ENCODE measurements at places on chromosomes 4 and X. TPM values are rescaled to one million over a fixed set of nuclear protein-coding genes. Genes with fewer than 3 reads are reported as not detected.

- peaks cover 10% of the 10 kb centered on the region for H3K27me3 ChIP-seq
- no peaks in the 10 kb centered on the region for H3K36me3 ChIP-seq
- H3K4me3 ChIP-seq, result no peak overlapping the region
Measured at GRCh38 chrX:153477901-153478300, 7.5 kb upstream of the HAUS7 start.

DNA sequence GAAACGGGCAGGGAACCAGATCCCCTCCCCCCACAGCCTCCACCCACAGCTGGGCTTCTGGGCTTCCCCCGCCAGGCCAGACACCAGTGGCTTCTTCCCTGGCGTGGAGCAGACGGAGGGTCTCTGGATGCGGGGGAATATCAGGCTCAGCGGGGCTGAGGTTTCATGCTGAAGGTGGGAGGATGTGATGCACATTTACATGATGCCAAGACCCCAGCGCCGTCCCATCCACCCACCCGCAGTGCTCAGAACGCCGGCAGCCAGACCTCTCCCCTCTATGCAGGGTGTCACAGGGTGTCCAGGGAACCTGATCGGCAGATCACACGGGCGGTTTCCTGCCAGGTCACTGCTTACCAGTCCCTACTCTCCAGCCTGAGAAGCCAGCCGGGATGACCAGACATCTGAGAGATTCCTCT is 12.8 kb upstream of the TNIP2 start:
- H3K4me3 ChIP-seq, result no peak overlapping the region
- H3K27me3 ChIP-seq, result no peaks in the 10 kb centered on the region
- H3K27ac ChIP-seq, result no peak overlapping the region
- H3K4me1 ChIP-seq, result peaks cover 50% of the 10 kb centered on the region

DNA sequence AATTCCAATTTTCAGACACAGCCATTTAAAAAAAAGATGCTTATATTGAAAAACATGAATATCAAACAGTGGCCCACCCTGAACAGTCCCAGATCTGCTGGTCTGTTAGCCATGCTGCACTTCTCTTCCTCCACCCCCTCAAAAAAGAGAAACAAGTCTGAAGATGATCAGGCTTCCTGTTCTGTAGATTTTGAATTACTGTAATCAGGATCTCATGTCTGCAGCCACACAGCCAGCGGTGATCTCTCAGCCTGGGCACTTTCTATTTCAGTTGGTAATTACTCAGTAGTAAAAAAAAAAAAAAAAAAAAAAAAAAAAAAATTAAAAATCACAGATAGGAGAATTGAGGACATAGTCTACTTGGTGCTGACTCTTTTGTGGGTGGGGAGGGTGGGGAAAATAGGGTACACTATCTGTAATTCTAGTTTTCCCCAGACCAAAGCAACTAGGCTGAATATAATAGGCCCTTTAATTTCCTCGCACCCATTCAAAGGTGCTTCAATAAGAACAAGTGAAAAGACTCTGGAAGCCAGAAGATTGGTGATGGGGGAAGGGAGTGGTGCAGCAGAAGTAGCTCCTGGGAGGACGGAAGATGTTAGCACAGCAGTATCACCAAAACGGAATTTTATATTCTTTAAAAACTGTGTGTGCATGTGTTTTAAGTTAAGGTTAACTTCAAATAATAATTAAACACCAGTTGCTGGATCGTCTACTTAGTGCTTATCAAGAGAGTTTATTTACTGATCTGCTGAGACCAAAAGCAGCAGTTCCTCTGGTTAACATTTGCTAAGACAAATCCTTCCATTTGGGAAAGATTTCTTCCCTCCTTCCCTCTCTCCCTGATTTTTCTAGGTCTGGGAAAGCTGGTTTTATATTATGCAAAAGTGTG is 47.0 kb downstream of the SPRY1 start:
- DNase-seq, result peak; percentile 74
- H3K36me3 ChIP-seq, result no peaks in the 10 kb centered on the region
- H3K27ac ChIP-seq, result peak overlapping the region; percentile 95
- H3K27me3 ChIP-seq, result no peaks in the 10 kb centered on the region

GRCh38 chr4:122003335-122003734 is 51.5 kb upstream of the TRPC3 start:
- no peak overlapping the region for H3K4me3 ChIP-seq
- no peaks in the 10 kb centered on the region for H3K36me3 ChIP-seq
- peak overlapping the region; percentile 62 for H3K27ac ChIP-seq
- no peaks in the 10 kb centered on the region for H3K4me1 ChIP-seq
- H3K27me3 ChIP-seq, result peaks cover 15% of the 10 kb centered on the region
- DNase-seq, result peak; percentile 39

DNA sequence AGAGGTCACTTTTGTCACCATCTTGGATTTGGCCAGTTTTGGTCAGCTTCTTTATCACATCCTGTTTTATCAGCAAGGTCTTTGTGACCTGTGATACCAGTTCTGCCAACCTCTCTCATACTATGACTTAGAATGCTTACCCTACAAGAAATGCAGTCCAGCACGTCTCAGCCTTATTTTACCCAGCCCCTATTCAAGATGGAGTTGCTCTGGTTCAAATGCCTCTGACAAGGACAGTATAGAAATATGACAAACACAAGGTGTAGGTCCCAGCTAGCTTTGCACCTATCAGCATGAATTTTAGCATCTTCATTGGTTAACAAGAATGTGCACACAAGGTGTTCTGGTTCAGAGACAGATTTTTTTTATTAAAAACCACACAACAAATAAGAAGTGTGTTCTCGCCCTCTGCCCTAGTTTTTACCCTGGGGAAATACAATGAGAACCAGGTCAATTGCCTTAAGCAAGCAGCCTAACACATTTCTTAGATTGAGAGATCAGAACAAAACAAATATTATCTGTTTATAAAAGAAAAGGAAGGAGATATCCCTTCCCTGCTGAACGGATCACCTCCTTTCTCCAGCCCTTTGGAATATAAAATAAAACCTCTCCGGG is 962.3 kb upstream of the PRKX start:
- H3K36me3 ChIP-seq, result no peaks in the 10 kb centered on the region
- H3K4me3 ChIP-seq, result no peak overlapping the region
- no peaks in the 10 kb centered on the region for H3K4me1 ChIP-seq
- no peak overlapping the region for H3K27ac ChIP-seq
- DNase-seq, result no peak

DNA sequence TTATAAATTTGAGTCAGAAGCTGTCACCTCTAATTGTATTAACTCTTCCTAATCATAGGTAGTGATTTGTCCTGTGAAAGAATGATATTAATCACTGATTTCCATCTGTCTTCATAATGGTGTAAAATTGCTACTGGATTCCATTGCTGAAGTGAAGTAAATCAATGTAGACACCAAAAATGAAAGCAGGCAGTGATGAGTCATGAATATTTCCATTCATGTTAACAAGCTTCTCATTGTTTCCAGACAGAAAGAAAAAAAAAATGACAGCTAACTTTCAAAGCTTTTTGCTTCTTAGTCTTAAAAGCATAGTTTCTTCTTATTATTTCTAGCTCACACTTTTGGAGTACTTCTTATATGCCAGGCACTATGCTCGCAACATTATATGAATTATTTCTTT is 21.5 kb downstream of the FAM114A1 start:
- no peaks in the 10 kb centered on the region for H3K27me3 ChIP-seq
- H3K4me1 ChIP-seq, result peaks cover 4% of the 10 kb centered on the region

DNA sequence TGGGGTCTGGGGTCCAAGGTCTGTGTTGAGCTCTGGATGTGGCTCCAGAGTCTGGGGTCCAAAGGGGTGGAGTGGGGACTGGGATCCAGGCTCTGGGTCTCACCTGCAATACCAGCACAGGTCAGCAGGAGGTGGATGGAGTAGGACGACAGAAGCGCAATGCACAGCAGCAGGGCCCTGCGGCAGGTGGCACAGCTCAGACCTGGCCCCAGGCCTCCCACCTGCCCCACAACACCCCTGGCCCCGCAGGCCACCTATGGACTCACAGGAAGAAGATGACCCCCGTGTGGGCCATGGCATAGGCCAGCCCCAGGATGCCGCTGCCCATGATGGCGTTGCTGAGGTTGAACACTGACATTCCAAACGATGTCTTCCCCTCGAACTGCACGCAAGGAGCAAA is 3.4 kb downstream of the SLC38A5 start:
- no peak for DNase-seq
- H3K4me1 ChIP-seq, result peaks cover 16% of the 10 kb centered on the region
- no peak overlapping the region for H3K27ac ChIP-seq
- H3K36me3 ChIP-seq, result no peaks in the 10 kb centered on the region
- no peak overlapping the region for H3K4me3 ChIP-seq

- H3K4me3 ChIP-seq, result no peak overlapping the region
- no peak for DNase-seq
- H3K27ac ChIP-seq, result no peak overlapping the region
- no peaks in the 10 kb centered on the region for H3K36me3 ChIP-seq
- H3K4me1 ChIP-seq, result no peaks in the 10 kb centered on the region
- H3K27me3 ChIP-seq, result no peaks in the 10 kb centered on the region
Measured at GRCh38 chrX:38987198-38987651, 186.0 kb downstream of the MID1IP1 start.

DNA sequence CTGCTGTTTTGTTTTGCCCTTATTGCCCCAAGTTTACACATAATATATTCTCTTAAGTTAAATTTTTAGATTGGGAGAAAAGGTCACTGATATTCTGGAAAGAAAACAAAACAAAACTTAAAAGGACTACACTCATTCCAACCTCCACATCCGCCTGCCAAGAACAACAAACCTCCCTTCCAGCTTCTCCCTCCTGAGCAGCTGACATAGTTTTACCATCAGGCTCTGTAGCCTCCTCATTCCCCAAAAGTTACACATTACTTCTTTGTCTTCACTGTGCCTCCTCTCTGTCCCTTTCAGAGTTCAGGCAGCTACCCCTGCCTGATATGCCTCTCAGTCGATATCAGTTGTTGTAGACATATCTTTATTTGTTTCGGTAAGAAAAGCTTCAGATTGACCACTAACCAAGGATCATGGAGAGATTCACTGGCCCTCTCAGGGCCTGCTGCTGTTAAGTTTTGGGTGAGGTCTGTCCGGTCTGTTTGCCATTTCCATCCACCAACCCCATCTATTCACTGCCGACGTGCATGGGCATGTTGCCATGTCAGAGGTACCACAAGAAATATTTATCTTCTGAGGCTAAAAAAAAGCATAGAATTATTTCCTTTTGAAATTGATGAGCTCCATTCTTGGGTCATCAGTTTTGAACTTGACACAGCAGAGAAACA is 164.1 kb downstream of the GASK1B start:
- H3K4me1 ChIP-seq, result no peaks in the 10 kb centered on the region
- no peak overlapping the region for H3K4me3 ChIP-seq
- no peaks in the 10 kb centered on the region for H3K27me3 ChIP-seq
- H3K27ac ChIP-seq, result no peak overlapping the region
- no peaks in the 10 kb centered on the region for H3K36me3 ChIP-seq
- no peak for DNase-seq

- no peak overlapping the region for H3K27ac ChIP-seq
- no peaks in the 10 kb centered on the region for H3K4me1 ChIP-seq
- DNase-seq, result no peak
- H3K36me3 ChIP-seq, result no peaks in the 10 kb centered on the region
- no peaks in the 10 kb centered on the region for H3K27me3 ChIP-seq
Measured at GRCh38 chr4:69909195-69909594, 21.7 kb upstream of the CSN1S1 start.

- no peak overlapping the region for H3K4me3 ChIP-seq
- H3K27me3 ChIP-seq, result peaks cover 28% of the 10 kb centered on the region
- peaks cover 5% of the 10 kb centered on the region for H3K36me3 ChIP-seq
- H3K27ac ChIP-seq, result no peak overlapping the region
- DNase-seq, result no peak
- no peaks in the 10 kb centered on the region for H3K4me1 ChIP-seq
Measured at GRCh38 chr4:153825691-153826090, 36.8 kb upstream of the SFRP2 start.

DNA sequence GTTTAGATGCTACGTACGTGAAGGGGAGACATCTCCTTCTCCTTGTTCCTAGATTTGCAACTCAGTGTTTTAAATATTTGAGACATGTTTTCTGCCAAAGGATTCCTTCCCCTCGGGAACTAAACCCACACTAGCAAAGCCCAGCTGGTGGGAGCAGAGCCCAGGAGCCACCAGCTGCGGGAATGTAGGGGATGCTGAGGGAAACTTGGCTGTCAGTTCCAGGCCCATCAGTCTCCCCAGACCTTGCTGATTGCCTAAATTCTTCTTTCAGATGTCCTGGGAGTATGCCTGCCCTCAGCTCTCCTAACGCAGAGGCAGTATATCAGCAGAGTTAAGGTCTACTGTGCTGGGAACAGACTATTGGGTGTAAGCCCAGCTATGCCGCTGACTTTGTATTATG is 630.0 kb upstream of the TENM3 start:
- H3K4me3 ChIP-seq, result no peak overlapping the region
- no peaks in the 10 kb centered on the region for H3K36me3 ChIP-seq
- H3K27me3 ChIP-seq, result no peaks in the 10 kb centered on the region
- no peak for DNase-seq
- no peak overlapping the region for H3K27ac ChIP-seq

GRCh38 chr4:24956091-24956490 is 43.2 kb upstream of the CCDC149 start:
- no peaks in the 10 kb centered on the region for H3K27me3 ChIP-seq
- H3K36me3 ChIP-seq, result no peaks in the 10 kb centered on the region
- H3K4me3 ChIP-seq, result no peak overlapping the region

DNA sequence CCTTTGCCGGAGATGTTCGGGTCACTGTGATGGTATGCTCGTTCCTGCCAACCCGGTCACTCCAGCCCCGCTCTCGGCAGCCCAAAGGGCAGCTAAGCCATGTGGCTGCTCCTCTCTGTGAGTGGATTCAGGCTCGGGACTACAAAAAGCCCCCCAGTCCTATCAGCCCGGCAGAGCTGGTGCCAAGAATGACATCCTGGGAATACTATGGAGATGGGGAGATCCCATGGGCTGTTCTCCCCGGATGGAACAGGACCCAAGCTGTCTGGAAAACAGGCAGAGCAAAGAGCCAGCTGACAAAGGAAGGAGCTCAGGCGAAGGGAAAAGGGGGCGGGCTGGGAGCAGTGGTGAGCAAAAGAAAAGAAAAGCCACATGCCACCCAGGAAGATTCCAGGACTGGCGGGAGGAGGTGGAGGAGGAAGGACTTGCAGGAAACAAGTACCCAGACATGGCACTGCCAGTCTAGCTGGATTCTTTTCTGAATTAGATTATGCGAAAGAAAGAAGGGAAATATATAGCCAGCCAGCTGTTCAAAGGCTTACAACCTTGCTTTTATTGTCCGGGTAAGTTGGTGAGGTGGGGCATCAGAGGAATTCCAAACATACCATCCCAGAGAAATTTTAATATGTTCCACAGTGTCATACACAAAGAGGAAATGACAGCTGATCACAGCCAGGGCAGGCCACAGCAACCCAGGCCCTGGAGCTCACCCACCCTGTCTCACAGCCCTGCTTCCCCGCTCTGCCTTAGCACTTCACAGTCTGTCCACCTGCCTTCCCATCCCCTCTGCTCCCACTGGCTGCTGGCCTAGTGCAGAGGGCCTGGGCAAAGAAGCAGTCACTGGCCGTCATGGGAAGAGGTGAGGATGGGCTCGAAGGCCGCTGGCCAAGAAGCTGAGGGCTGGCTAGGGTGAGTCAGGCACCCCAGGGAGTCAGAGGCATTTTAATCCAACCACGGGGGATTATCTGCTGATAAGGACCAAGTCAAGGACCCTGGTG is 3.4 kb downstream of the NDP start:
- no peaks in the 10 kb centered on the region for H3K4me1 ChIP-seq
- no peak for DNase-seq
- no peak overlapping the region for H3K27ac ChIP-seq
- H3K4me3 ChIP-seq, result no peak overlapping the region

- peak overlapping the region; percentile 96 for H3K4me3 ChIP-seq
- H3K27ac ChIP-seq, result peak overlapping the region; percentile 95
- DNase-seq, result peak; percentile 68
- peaks cover 77% of the 10 kb centered on the region for H3K4me1 ChIP-seq
Measured at GRCh38 chr4:2798399-2799223, 5.7 kb downstream of the SH3BP2 start.

Gene CCSER1
- polyA plus RNA-seq, result 16.4 TPM

Gene GAK
- 47.4 TPM for polyA plus RNA-seq

Gene MAGEB2
- polyA plus RNA-seq, result not detected

Gene CDX4
- not detected for polyA plus RNA-seq

Measured in naive B cell (primary cell).